ENCODE measurements at places on chromosomes 3 and 15.

- no peak for DNase-seq
Measured at GRCh38 chr3:119310071-119310470, 15.9 kb downstream of the ARHGAP31 start.

- DNase-seq, result no peak
Measured at GRCh38 chr3:187255314-187255713, 36.2 kb downstream of the MASP1 start.

DNA sequence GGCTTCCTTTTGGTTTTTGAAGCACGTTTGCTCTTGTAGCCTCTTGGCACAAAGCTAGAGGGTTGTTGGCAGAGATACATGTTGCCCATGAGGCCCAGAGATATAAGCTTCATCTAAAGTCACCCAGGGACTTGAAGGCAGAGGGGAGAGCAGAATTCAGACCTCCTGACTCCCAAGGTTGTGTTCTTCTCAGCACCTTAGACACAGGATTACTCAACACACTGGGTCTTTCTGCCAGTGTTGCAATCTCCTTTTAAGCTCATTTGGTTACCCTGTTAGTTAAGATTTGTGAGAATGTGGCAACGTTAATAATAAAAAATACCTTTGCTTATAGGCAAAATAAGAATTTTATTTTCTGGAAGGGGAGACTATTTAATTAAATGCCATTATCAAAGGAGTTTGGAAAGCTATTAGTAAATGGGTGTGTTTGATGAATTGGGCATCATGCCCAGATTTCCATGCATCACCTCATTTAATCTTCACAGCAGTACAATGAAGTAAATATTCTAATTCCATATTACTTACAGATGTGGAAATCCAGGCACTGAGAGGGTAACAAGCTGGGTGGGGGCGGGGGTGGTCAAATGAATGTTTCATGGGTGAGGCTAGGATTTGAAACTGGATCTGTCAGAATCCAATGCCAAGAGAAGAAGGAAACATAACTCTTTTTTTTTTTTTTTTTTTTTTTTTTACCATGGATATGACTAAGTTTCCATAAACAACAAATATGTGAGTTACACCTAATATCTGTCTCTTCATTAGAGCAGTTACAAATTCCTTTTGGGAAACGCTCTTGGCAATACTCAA, 183.3 kb downstream of the NR1D2 start:
- DNase-seq, result no peak

GRCh38 chr3:31493149-31493548, 39.6 kb upstream of the STT3B start:
- no peak for DNase-seq

- no peak for DNase-seq
Measured at GRCh38 chr3:119625451-119626153, 27.9 kb downstream of the PLA1A start.

Measured in CD8-positive, alpha-beta memory T cell (primary cell).